ENCODE measurements at places on chromosomes 2 and 18.

DNA sequence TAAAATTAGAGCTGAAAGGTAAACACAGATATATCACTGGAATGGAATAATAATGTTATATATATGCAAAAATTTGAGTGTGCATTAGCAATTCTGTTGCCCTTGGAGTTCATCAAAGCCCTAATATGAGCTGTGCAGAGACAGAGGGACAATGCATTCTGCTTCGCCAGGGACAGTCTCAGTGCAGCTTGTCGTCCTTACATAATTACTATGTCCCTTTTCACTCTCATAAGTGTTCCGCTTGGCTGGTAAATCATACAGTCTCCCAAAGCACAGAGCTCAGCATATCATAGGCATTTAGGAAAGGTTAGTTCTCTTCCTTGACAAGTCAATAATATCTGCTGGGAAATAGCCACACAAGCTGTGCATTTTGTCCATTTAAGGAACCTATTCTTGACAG is 30.7 kb downstream of the MAPK4 start:
- DNase-seq, result no peak

DNA sequence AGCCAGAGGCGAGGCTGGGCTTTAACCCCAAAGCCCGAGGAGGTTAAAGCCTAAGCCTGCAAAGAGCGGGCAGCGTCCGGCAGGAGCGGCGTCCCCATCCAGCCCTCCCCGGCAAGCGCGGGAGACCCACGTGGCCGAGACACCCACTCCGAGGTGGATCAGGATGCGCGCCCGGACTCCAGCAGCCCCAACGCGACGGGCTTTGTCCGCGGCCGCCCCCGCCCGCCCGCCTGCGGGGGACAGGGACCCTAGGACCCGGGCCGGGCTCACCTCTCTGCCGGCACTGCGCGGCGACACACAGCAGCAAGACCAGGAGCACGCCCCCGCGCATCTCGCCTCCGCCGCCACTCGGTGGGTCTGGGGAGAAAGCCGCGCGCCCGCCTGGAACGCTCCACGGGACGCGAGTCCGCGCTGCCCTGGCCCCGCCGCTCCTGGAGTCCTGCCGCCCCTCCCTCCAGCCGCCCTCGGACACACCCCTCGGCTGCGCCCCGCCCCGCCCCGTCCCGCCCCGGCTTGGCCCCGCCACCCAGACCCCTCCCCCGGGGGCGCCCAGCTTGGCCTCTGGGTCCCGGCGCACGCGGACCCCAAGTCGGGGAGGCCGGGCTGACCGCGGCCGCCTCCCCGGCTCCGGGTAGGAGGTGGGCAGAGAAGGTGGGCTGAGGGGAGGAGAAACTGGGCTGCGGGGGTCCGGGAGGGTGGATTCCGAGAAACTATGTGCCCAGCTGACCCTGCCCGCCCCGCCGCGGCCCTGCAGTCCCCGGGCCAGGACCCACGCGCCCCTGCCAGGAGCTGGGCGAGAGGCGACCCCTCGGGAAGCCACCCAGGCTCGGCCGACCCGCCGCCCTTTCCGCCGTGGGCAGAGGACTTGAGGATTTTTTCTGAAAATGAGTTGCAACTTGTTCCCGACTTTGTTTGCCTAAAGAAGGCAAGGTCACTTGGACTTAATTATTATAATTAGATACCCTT is at the start of gene LAMA1:
LAMA1 (minus strand) TSS at position 408 of the 966 bp plus-strand sequence; CDS start at position 331, 77 bp downstream.
- no peak for DNase-seq

GRCh38 chr2:177338177-177338721 is 54.3 kb upstream of the AGPS start:
- no peak for DNase-seq

DNA sequence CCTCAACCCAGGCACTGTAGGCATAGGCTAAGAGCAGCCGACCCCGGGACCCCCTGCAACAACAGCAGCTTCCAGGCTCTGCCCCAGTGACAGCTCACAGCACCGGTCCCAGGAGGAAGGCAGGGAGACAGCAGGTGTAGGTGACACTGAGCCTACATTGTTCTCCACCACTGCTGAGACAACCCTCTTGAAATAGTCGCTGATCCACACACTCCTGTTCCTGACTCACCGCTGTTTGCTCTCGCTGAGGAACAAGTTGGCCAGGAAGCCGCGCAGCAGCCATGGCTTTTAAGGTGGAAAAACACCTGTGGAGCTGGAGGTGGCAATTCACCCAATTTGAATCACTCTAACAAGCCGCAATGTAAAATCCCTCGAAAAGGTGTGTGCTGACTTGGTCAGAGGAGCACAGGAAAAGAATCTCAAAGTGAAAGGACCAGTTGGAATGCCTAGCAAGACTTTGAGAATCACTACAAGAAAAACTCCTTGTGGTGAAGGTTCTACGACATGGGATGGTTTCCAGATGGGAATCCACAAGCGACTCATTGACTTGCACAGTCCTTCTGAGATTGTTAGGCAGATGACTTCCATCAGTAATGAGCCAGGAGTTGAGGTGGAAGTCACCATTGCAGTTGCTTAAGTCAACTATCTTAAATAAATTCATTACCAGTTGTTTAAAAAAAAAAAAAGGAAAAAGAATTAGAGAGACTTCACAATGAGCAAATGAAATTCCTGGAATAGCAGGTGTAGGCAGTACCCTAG is 167.5 kb downstream of the ARL4C start:
- no peak for DNase-seq

GRCh38 chr18:399631-400135 is 100.8 kb downstream of the COLEC12 start:
- DNase-seq, result no peak

DNA sequence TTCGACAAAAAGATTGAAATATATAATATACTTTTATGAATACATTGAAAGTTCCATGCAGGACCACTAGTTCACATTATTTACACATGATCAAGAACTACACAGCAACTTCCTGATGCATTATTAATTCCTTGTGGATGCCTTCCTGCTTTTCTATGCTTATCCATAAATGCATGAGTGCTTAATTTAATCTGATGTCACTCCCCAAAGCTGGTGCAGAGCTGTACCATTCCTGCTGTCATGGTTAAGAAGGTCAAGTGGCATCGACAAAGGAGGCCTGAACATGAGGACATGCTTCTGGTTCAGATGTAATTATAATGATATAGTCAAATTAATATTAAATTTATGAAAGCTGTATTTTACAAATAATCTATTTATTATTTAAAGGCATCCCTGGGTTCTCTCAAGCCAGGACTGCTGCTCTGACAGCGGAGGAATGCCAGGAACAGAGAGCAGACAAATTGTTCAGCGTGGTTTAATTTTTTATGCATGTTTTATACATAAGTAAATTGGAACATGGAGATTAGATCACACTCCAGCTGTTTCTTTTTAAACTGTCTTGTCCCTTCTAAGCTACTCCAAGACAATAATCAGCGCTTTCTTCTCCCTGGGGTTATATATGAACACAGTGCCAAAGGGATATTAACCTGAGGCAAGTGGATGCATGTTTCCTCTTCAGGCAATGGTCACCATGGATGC is 307.3 kb upstream of the CNTNAP5 start:
- no peak for DNase-seq

DNA sequence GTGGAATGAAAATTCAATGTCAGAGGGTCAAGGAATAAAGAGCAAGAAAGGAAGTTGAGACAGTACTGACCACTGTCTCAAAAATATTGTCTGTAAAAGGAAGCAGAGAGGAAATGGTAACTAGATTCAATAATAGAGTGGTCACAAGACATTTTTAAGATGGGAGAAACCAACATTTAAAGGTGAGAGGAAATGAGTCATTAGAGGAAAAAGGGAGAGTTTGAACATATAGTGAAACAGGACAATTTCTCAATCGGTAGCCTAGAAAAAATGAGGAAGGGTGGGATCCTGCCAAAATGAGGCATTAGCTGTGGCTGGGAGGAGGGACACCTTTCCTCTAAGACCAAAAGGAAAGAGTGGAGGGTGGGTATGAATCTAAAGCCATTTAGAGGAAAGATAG is 288.5 kb downstream of the SP3 start:
- no peak for DNase-seq

DNA sequence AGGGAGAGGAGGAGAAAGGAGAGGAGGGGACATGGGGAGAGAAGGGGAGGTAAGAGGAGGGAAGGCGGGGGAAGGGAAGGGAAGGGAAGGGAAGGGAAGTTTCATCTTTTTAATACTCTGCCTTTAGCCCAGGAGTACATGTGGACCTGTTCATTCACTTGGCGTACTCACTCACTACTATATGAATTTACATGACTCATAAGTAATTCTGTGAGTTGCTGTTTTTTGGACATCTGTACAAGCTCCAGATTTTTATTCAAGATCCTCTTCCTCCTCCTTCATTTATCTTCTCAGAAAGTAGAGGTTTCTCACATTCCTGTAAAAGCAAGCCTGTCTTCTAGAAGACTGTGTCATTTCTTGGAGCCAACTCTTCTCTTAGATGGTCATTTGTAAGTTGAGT is 84.6 kb downstream of the RDH14 start:
- no peak for DNase-seq

GRCh38 chr2:216775043-216775453 is 79.7 kb upstream of the IGFBP5 start:
- DNase-seq, result no peak

DNA sequence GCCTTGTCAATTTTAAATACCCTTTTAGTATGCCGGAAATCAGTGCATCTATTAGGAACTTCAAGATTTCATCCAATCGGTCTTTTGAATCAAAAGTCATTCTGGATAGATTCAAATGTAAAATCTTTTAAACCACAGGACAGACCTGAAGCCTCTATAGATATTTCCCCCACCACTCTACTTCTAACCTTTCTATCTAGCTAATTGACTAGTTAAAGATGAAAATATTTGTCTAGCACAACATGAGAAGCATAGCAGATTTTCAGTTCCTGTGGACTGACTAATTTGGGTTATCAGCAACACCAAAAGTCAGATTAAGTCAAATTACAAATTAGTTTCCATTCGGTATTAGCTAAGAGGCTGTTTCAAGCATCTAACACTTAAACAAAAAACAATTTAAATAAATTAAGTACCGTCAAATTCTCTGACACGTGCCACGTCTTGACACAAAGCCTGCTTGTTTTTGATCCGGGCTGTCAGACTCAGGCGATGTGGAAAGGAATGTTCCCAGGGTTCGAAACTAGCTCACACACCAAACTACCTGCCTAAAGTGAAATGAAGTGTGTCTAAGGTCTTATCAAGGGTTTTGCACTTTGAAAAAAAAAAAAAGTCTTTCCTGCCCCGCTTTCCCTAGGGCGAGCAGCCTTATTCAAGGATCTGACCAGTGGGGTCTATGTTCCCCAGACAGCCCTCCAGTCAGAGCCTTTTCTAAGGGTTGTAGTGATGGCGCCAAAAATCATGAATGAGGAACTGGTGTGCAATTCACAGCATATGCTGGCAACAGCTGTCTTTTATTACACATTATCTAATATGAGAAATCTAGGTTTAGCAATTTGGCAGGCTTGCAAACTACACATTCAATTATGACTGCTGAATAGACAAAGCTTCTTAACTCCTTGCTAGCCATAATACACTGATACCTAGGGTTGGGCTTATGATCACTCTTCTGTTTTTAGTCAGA is 4.7 kb downstream of the CYTIP start:
- no peak for DNase-seq

DNA sequence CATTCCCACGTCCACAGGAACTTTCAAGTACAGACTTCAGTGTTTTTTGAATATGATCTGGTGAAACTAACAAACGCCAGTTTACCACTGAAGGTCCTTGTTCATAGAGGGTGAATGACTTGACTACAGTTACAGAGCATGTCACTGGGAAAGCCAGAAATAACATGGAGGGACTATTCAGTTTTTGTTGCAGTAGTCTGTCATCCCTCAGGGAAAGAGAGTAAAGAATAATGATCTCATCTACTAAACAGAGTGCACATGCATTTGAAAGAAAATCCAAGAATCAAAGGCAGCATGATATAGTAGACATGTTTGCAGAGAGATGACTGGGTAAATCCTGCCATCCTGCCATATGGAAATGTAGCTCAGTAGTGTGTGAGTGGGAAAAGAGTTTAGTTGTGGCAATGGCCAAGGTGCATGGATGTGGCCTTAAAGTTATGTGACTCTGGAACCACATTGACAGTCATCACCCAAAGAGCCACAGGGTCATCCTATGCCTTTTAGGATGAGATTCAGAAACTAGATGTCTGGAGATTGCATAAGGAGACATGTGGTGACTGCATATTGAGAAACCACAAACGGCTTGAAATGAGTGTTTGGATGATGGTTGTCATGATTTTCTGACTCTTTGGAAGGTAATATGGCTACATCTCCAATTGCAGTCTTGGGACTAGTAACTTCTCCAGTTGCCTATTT is 125.3 kb upstream of the ZEB2 start:
- DNase-seq, result no peak

DNA sequence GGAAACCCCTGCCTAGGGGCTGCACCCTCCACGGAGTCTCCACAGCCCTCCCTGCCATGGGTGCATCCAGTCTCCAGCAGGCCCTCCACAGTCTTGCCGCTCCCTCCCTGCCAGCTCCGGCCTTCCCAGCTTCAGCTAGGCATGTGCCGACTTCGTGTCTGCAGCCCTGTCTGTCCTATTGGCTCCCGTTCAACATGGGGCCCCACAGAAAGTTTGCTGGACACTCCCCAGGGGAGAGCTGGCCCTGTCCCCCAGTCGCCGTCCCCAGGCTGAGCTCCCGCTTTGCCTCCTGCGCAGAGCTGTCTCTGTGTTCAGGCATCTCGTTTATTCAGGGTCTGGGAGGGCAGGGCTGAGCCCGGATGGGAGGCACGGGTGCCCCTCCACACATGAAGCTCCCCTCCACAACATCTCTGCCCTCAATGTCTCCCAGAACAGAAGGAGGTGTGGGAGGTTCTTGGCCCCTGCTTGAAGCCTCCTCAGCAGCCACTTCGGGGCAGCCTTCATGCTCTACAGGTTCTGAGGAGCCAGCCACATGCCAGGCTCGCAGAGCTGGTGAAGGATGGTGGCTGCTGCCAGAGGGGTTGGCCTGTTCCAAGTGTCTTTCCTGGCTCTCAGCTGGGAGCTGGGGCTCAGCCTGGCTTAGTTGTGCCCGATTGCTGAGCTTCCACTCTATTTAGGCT is 120.1 kb upstream of the PXDN start:
- DNase-seq, result no peak

DNA sequence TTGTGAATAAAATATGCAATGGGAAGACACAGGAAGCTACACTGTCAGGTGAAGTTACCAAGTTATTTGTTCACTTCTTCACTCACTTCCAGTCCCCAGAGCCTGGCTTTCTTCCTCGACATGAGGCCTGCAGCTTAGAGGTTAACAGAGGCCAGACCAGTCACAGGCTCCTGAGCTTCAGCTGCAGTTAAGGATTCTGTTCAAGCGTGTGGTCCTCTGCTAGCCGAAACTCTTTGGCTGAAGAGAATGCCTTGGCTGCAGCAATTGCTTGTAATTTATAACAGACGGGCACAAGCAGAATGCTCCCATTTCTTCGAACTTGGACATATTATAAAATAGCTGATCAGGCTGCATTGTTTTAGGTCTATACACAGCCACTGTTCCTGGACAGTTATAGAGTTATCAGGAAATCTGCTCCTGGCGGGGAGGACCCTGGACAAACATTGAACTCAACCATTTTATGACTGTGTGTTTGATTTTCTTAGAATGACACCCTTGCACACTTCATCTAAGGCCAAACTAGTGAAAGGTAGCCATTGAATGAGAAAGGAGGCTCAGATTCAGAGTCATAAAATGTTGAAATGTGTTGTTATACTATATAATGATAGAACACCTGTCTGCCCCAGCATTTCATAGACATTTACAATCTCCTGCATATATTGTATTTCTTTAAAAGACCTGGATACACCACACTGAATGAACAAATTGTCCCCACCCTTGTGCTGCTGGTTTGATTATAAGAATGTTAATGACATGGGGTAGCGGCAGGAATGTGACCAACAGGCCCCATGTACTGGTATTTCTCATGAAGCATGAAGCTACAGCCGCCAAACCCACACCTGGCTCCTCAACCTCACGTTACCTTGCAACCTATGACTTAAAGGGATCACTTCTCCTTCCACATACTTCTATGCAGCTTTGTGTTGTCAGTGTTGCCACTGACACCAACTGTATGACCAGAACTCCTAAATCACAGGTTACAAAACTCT is 153.6 kb downstream of the TDRD15 start:
- DNase-seq, result no peak
